Bronchial epithelial cell (primary cell): ENCODE measurements at places on chromosomes 16 and 17. TPM values are rescaled to one million over a fixed set of nuclear protein-coding genes. Genes with fewer than 3 reads are reported as not detected.

GRCh38 chr17:74471341-74471740 lies 4.9 kb downstream of the CD300A start:
- peak; percentile 11 for DNase-seq

GRCh38 chr17:63435681-63436522 lies 10.2 kb downstream of the CYB561 start:
- peak; percentile 31 for DNase-seq

GRCh38 chr16:9425236-9425635 lies 333.8 kb downstream of the HAPSTR1 start:
- no peak for DNase-seq

RCVRN gene
- not detected in 2 replicates for total RNA-seq

DNA sequence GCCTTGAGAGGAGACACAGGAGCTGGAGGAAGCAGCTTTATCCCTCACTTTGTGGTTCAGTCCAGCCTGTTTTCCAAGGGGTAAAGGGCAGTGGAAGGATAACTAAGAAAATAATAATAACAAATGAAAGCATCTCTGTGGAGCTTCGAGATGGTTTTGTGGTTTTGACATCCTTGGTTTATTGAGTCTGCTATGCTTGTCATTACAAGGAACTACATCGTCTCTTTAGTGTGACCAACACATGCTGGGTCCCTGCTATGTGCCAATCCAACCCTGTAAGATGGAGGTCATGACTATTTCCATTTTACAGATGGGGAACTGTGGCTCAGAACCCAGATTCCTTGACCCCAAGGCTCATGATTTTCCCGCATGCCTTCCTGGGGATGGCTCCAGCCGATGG lies 124.8 kb downstream of the MRM1 start:
- no peak for DNase-seq

CLEC19A gene
- total RNA-seq, result not detected in 2 replicates

GRCh38 chr17:56289321-56289720 lies 136.0 kb downstream of the ANKFN1 start:
- no peak for DNase-seq

GRCh38 chr16:54715011-54715410 lies 215.7 kb upstream of the IRX5 start:
- no peak for DNase-seq

YPEL2 gene
- total RNA-seq, result 2.1 and 2.6 TPM in 2 replicates

GRCh38 chr17:78343187-78343542 lies 16.7 kb downstream of the SOCS3 start:
- peak; percentile 43 for DNase-seq

CCDC102A gene
- total RNA-seq, result 1.5 and 2.1 TPM in 2 replicates

DNA sequence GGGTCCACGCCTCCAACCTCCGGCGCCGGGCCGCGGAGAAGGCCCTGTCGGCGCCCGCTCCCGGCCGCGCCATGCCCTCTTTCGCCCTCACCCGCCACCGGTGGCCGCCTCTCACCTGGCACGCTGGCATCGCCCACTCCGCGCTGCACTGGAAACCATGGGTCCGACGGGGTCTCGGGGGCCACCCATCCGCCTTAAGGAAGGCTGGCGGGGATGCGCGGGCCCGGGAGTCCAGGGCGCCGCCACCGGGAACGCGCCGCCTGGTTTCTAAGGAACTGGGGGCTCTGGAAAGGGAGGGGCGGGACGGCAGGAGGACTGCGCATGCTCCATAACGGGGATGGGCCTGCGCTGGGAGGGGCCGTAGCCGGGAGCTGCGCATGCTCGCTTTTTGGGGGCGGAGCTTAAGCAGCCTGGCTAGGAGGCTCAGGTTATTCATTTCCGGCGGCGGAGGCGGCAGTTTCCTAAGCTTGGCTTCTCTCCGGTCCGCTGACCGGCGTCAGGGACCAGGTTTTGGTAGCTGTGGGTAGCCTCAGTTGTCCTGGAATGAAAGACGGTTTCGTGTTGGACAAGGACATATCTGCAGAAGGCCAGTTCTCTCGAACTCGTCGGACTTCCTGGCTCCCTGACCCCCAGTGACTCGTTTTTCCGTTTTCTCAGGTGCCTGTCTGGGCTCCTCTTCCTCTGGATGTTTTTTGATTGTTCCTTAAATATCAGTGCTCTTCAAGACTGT lies at the start of gene GFOD2:
Gene GFOD2 (minus strand): TSS at position 269 of the 730 bp plus-strand sequence. CDS start 33,601 bp downstream, outside the sequence.
- peak; percentile 88 for DNase-seq

AANAT gene
- total RNA-seq, result not detected in 2 replicates

- peak; percentile 94 for DNase-seq
These were observed 4.4 kb downstream of the PITPNM3 start for GRCh38 chr17:6551869-6552531.

KRTAP16-1 gene
- not detected in 2 replicates for total RNA-seq

DNA sequence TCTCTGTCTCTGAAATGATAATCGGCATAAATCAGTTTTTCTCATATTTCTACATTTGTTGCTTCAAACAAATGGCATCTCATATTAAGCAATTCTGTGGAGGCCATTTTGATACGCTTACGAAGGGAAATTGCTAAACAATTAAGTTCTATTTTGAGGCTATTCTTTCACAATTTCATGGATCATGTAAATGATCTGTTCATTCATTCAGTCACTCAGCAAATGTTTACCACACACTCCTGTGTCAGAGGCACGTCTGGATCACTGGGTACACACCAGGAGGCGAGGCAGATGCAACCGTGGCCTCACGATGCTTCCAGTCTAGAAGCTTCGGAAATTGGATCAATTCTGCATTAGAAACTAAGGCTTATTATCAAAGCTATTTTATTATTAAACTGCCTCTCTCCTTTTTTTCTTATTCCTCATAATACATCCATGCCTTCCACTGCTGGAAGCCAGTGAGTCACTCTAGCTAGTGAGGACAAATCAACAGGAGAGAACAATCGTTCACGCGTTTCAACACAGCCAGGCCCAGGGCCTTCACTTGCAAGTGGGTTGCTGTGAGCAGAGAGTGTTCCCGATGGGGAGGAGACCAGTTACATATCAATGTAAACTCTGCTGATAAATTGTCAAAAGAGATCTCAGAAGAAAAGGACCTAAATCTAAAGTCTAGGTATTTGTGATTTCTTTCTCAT lies 11.3 kb upstream of the SLC39A11 start:
- peak; percentile 57 for DNase-seq

DNA sequence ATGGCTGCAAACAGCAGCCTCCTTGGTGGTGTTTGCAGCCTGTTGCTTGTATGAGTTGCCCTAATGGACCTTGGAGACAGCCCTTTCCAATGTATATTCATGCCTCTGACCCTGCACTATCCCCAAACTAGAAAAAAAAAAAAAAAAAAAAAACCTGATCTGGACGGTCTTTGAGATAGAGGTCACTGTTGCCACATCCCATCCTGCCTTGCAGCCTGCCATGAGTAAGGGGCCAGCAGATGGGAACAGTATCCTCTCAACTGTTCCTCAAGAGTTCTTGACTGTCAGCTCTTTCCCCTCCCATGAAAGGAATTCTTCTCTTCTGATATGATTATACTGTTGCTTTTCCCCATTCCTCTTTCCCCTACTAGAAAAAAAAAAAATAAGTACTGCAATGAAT lies 152.4 kb downstream of the SSH2 start:
- no peak for DNase-seq

DNA sequence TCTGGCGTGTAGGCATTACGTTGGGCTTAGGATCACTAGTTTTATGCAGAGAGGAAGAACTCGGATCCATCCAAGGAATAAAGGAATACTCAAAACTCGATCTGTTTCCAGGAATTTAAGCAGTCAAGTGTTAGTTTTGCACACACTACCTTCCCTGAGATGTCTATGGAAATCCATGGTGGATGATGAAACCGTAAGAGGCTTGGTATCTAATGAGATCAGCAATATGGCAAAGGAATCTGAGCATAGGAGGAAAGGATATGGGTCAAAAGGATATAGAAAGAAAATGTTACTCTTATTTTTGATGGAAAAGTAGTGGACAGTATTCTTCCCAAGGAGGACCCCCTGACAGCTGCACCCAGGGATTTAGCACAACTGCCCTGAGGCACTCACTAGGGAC lies 59.6 kb downstream of the SMG6 start:
- DNase-seq, result no peak

DNA sequence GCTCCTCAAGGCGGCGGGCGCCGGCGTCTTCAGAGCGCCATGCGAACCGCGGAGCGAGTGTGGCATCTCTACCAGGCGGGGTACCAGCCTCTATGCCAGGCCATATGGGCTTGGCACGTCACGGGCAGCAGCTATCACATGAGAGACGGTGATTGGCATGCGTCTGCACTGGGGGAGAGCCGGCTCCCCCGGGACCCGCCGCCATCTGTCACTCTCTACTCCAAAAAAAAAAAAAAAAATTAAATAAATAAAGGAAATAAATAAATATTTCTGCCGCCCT lies at the start of gene NEUROD2:
Gene NEUROD2 (minus strand): TSS at position 70 of the 280 bp plus-strand sequence. CDS start 1,321 bp downstream, outside the sequence.
- DNase-seq, result no peak

DNA sequence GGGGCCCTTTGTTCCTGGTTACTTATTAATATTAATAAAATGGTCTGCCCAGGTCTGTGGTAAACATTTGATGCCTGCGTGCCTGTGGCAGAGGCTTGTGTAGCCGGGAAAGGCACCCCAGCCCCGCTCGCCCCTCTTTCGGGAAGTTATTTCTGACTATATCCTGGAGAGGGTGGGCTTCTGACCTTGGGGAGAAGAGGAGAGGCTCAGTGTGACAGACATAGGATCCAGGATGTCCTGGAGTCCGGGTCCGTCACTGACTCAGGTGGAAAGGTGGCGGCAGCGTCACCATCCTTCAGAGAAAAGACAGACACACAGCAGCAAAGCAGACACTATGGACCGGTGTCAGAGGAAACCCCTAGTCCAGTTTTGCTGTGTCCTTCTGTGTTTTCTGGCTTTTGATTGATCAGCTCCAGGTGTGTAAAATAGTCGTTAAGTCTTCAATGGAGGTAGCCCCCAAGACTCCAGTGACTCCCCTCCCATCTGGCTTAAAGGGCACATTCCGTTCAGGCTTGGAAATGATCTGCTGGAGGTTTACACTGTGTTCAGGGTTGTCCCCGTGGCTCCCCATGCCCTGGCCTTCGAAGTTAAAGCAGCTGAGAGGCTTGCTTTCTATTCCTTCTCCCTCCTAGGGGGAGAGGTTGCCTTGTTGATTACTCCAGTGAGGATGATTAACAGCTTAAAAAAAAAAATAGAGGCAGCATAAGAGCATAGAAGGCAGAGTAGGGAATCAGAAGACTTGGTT lies 81.6 kb downstream of the CCDC182 start:
- DNase-seq, result no peak

DNA sequence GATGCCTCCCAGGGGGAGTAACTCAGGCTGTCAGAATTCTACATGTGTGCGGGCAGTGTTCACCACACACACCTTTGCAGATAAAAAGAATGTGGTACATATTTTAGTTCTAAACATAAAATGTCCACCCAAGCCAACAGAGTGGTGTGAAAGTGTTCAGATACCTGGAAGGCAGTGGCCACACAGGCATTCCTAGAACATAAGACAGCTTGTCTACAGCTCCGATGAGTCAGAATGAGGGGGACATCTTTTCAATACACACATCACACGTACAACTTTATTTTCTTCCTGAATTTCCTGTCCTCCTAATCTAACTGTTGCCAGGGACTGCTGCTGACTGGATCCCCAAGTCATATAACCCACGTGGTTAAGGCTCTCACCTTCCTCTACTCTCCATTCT lies 142.3 kb downstream of the ZFHX3 start:
- peak; percentile 64 for DNase-seq

- no peak for DNase-seq
These were observed 74.7 kb downstream of the CDH13 start for GRCh38 chr16:82701442-82701955.

GRCh38 chr17:59361916-59362810 lies 30.7 kb downstream of the YPEL2 start:
- DNase-seq, result peak; percentile 38

TPSAB1 gene
- not detected in 2 replicates for total RNA-seq

DNA sequence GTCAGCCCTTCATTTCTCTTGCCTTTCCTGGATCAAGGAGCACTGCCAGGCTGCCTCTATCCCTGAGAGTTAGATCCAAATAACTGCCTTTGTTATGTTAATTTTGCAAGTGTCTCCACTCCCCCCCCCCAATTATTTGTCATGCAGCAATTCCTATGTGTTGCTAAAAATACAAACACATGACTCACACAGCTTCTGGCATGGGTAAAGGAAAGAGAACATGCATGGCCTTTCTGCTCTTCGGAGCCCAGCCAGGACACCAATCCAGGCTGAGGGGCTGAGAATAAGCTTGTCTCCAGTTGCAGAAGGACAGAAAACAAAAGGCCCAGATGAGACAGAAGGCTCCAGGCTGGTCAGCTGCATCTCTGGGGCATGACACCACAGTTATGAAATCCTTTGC lies 148.0 kb upstream of the TNRC6C start:
- peak; percentile 57 for DNase-seq

- no peak for DNase-seq
These were observed 9.6 kb downstream of the FTO start for GRCh38 chr16:53713403-53714204.

- DNase-seq, result peak; percentile 56
These were observed 207.0 kb downstream of the MSI2 start for GRCh38 chr17:57463103-57463885.

- peak; percentile 49 for DNase-seq
These were observed 245.2 kb upstream of the MAF start for GRCh38 chr16:79845734-79846135.

- DNase-seq, result no peak
These were observed 1.2 kb upstream of the HBA1 start for GRCh38 chr16:175011-175949.

- no peak for DNase-seq
These were observed 325.4 kb downstream of the SEC14L1 start for GRCh38 chr17:77466140-77466539.

MPV17L gene
- 0.13 and 0.53 TPM in 2 replicates for total RNA-seq

DNA sequence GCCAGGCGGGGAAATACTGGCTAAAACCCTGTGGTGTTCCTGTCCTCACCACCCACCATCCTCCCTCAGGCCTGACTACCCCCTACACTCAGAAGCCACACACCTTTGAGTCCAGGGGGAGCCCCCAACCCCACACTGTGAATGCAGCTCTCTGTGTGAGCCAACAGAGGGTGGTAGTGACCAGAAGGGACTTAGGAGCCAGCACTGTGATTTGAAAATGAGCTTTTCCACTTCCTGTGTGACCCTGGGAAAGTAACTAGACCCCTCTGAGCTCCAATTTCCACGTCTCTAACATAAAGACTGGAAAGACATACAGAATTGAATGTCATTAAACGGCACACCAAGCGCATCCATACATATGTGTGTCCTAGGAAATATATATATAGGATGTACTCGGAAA lies 58.7 kb downstream of the SDK2 start:
- DNase-seq, result no peak

- no peak for DNase-seq
These were observed 25.3 kb upstream of the UBE2I start for GRCh38 chr16:1283996-1284616.

GRCh38 chr16:85446951-85447692 lies 166.0 kb upstream of the GSE1 start:
- DNase-seq, result no peak

DNA sequence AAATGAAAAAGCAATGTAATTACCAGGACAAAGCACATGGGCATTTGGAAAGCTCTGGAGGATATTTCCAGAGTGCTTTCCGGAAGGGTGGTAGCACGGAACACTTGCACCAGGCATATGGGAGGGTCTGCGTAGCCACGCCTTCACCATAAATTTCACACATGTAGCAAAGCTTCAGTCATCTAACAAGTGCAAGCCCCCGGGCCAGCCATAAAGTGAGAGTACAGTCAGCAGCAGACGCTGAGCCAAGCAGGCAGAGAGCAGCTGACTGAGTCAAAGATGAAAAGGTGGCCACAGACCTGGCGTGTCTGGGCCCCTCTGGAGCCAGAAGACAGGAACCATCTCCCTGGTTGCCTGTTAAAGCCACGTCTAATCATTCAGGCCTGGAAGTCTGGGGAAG lies 130.6 kb downstream of the SEC14L1 start:
- no peak for DNase-seq
